ENCODE measurements at places on chromosomes 5 and 9.

DNA sequence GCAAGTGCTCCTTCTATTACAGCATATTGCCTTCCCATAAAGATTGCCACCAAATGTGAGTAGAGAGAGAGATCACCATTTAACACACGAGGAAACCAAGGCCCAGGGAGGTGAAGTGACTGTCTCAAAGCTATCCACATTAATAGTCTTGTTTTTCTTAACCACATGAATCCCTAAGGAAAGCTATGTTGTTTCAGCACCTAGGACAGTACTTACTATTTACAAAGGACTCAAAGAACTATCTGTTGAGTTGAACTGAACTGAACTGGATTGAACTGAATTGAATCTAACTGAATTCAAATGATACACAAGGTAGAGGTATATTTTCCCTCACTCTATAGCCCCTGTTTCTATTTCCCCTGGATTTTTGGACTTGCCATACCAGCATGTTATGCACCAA lies 430.4 kb downstream of the CAAP1 start:
- no peak for DNase-seq

DNA sequence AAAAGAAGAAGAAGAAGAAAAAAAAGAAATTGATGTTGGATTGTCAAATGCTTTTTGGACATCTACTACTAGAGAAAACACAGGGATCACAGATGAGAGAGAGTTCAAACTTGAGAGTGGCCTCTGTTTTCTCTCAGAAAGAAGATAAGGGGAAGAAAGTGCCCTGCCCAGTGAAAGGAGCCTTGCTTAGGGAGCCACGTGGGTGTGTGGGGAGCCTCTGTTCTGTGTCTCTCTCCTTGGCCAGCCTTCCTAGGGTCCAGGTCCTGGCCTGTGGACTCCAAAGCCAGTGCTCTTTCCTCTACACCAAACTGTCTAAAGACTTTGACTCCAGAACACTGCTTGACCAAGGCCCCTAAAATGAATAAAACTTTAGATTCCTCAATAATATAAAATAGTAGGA lies 22.0 kb upstream of the COL15A1 start:
- no peak for DNase-seq

- DNase-seq = no peak
Observed at GRCh38 chr9:11443631-11444030, 830.8 kb upstream of the PTPRD start.

GRCh38 chr9:16371306-16371705 lies 499.2 kb downstream of the BNC2 start:
- DNase-seq = no peak

- no peak for DNase-seq
Observed at GRCh38 chr9:136194540-136194939, 10.4 kb downstream of the LHX3 start.

GRCh38 chr5:156836846-156837245 lies 13.2 kb upstream of the PPP1R2B start:
- no peak for DNase-seq

DNA sequence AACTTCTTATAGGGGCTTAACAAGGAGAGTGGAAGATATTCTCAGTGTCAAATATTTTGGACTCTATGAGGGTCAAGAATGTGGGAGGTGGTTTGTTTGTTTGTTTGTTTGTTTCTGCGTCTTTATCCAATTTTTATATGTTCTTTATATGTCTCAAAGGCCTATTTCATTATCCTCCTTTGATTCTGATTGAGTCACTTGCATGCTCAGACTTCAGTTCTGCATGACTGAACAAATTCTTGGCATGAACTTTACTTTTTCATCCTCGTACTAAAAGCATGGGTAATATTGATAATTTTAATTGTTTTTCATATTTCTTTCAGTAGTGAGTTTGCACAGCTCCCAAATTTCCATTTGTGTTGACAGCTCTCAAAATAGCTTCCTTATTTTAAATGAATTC lies 19.2 kb upstream of the ERBIN start:
- DNase-seq = no peak

DNA sequence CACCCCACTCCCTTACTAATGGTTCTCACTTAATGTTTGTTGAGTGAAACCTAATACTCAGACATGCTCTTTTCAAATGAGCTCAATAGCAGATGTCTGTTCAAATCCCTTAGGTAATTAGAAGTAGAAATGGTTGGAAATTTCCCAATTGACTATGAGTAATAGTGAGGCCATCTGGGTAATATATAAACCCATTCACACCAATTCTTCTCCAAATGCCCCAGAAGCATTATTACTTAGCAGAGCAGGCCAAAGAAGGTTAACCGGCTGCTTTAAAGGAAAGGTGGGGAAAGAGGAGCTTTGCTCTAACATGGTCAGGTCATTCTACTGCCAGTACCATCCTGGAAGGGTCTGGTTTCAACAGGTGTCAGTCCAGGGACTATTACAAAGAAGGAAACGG lies 119.5 kb upstream of the MTAP start:
- DNase-seq = no peak

DNA sequence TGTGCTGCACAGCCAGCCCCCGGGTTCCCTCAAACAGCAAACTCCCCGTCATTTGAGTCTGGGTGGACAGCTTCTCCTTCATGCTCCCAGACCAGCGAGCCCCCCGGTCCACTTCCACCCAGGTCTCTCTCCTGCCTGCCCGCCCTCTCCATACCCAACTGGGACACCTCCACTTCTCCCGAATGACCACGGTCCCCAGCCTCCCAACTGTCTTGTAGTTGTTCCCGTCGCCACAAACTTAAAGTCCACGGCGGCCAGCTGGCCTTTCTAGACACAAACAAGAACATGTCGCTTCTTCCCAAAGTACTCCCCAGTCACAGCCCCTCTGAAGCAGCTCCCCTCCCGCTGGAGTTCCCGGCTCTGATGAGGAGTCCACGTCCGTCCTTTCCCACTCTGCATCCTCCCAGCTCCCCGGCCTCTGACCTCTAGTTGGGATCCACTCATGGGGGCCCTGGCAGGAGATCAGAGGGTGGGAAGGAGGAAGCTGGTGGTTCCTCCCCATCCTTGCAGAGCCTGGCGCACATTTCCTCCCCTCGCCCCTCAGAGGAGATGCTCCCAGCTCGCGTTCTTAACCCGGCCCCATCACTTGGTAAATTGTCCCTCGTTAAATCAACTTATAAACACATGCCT lies 24.1 kb upstream of the PPP1R26 start:
- DNase-seq = no peak

Data from stimulated activated CD8-positive, alpha-beta memory T cell treated with anti-CD3 and anti-CD28 coated beads, Interleukin-15, amount 100 ng/mL, for 4 hours (primary cell).